Activated naive CD4-positive, alpha-beta T cell treated with anti-CD3 and anti-CD28 coated beads, Interleukin-2, amount 50 U/mL, for 72 hours (primary cell): ENCODE measurements at places on chromosomes 7 and 10. TPM values are rescaled to one million over a fixed set of nuclear protein-coding genes. Genes with fewer than 3 reads are reported as not detected.

The CYP3A7 gene
- total RNA-seq: not detected

GRCh38 chr7:100667331-100668068 lies 6.0 kb upstream of the GNB2 start:
- no peak for DNase-seq

GRCh38 chr7:67896721-67897120 lies 900.1 kb downstream of the TYW1 start:
- no peak for DNase-seq

GRCh38 chr10:133454204-133454893 lies 604 bp downstream of the SCART1 start:
- DNase-seq: peak; percentile 46

DNA sequence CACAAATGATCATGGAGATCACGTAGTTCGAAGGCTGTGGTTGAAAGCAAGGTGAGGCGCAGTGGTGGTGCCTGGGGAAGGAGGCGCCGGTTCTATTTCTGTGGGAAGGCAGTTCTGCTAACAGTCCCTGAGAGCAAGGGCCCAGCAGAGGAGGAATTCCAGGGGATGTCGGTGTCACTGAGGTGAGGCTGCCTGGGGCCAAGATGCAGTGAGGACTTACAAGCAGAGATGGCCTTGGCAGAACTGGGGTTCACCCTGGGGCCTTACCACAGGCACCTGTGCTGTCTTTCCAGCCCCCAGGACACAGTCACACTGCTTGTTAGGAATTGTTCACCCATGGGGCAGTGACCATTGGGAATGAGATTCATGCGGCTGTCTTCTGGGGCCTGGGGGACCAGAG lies 26.7 kb downstream of the GBX1 start:
- DNase-seq: no peak

The OPN4 gene
- not detected for total RNA-seq

The NKX1-2 gene
- total RNA-seq: not detected

DNA sequence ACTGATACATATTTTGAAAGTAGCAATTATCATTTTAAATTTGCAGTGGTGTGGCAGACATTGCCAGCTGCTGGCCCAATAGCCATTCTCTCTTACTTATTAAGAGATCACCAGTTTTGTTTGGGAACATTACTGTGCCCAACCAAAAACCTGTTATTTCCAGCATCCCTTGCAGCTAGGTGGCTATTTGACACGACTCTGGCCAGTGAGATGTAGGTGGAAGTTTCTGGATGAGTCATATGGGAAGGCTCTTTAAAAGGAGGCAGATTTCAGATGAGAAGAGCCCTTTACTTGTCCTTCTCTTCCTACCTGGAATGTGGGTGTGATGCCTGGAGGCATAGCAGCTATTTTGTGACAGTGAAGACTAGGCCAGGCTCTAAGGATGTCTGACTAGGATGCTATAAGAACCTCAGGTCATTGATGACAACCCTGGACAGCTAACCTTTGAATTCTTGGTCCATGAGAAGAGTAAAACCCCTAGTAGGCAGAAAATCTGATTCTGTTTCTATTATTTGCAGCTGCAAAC lies 77.9 kb downstream of the CARD11 start:
- DNase-seq: no peak

GRCh38 chr10:72918352-72918751 lies 24.8 kb downstream of the OIT3 start:
- DNase-seq: no peak

GRCh38 chr7:149863500-149863899 lies 10.3 kb upstream of the ATP6V0E2 start:
- no peak for DNase-seq

DNA sequence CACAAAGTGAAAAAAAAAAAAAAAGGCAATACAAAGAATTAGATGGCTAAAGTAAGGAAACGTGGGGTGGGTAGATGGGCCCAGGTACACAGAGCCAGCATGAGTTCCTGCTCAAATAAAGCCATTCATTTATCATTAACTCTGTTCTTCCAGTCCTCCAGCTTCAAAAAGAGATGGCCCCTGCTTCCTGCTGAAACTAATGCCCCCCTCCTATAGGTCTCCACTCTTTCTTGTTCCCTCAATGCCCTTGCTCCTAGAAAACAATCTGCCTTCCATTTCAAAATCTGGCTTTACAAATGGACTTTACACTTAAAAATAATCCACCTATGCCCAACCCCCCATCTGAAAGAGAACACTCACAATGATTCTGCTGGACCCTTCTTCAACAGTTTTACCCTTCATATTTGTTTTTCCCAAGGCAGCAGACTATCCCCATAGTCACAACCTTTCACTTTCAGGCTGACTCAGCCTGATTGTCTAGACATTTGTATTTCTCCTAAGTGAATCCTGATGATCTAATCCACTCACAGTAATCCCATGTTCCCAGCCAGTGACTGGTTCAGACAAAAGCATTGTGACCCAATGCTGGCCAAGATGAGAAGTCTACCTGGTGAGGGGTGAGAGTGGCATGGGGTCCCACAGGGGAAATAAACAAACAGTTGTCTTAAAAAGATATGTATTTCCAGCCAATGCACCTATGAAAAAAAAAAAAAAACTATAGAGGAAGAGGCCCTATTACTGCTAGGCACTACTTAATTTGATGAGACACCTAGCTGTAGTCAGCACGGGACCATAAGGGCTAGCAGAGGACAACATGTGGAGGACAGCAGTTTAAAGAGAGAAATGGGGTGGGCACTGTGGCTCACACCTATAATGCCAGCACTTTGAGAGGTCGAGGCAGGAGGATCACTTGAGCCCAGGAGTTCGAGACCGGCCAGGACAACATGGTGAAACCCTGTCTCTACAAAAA lies 74.6 kb upstream of the GRID1 start:
- no peak for DNase-seq

The RHOBTB1 gene
- total RNA-seq: 0.08 TPM

GRCh38 chr7:123220396-123220795 lies 20.6 kb upstream of the SLC13A1 start:
- DNase-seq: no peak

DNA sequence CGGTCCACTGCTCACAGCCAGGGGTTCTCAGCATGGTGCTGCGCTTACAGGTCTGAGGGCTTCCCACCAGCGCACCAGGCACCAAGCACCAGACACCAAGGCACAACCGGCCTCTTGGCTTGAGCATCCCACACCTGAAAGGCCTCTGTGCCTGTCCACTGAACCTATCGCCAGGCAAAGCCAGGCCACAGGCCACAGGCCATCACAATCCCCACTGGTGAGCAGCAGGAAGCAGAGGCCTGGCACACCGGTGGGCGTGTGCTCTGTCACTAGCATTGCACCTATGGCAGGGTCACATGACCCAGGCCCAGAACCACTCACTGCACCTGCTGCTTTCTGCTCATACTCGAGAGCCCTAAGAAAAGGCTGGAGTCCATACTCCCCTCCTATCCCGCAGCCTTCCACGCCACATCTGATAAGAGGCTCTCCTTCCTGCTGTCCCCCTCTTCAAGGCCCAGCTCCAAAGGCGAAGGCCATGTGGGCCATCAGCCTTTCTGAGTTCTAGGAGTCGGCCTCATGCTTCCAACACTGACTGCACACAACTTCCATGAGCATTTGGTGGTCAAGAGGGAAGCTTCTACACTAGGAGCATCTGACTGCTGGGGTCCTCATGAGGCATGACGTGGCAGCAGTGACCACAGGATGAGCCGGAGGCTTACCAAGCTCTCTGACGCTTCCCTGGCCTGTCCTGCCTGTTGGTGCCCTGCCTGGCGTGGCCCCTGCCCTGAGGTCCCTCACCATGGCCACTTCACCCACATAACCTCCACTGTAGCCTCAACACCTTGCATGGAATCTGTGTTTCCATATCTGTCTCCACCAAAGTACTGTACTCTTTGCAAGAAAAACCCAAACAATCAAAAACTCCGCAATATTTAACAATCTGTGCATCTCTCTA lies 166.3 kb downstream of the TNS3 start:
- no peak for DNase-seq

The TMEM130 gene
- not detected for total RNA-seq

DNA sequence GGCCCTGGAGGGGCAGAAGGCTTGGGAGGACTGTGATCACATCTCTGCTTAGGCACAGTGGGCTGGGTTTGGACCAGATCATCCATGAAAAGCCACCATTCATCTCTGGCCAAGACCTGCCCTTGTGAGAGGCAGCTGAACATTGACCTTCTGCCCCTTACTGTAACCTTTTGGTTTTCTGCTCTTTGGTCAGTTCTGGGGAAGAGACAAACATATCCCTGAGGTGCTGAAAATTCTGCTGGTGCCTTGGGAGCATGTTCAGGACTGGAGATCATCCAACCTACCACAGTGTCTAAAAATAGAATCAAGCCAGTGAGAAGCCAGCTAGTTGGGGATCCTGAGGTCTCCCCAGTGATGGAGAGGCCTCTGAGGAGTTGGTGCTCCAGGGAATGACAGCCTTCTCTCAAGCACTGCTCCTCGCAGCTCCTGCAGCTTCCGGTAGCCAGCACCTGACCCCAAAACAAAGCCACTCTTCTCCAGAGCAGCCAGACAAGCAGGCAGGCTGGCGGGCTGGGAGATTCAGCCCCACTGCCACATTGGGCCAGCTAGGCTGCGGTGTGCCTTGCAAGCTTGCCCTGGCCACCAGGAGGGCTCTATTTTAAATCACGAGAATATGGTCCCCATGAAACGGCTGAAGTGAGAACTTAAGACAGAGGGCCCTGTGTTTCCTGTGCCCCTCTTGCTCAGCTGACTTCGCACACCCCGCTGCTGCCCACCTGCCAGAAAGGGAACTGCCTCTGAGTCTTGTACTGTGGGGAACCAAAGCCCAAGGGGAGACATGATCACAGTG lies 37.8 kb upstream of the UBE2H start:
- no peak for DNase-seq

GRCh38 chr10:112071596-112072133 lies 111.9 kb downstream of the GPAM start:
- no peak for DNase-seq

DNA sequence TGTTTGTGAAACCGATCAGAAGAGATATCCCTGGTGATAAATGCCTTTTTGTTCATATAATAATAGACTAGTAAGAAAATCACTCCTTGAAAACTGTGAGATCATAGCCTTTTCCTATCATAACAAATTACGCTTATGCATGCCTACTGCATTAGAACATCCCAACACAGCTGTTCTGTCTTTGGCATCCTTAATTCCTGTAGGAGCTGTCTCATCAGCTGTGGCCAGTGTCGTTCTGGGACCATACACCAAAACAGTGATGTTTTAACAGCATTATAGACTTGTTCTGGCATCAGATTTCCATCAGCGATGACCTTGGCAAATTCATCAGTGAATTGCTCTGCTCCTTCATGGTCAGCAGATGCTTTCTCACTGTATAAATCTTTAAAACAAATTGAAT lies 423.6 kb upstream of the LRGUK start:
- DNase-seq: no peak

GRCh38 chr7:34281260-34281659 lies 375.9 kb downstream of the BMPER start:
- DNase-seq: no peak

DNA sequence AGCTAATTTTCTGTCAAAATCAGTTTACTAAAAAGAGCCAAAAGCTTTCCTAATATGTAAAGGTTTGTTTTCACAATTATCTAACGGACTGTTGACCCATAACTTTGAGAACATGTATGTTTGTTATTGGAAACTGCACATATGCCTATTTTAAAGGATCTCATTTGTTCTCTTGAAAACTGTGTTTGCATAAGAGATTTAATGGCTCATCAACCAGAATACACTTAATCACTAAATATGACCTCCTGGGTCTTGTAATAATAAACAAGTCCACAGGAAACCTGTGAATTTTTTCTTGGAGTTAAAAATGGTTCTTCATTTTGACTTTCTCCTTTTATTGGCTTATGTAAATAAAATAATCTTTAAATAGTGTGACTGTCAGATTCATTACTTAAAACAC lies 48.3 kb upstream of the STEAP1B start:
- DNase-seq: no peak

DNA sequence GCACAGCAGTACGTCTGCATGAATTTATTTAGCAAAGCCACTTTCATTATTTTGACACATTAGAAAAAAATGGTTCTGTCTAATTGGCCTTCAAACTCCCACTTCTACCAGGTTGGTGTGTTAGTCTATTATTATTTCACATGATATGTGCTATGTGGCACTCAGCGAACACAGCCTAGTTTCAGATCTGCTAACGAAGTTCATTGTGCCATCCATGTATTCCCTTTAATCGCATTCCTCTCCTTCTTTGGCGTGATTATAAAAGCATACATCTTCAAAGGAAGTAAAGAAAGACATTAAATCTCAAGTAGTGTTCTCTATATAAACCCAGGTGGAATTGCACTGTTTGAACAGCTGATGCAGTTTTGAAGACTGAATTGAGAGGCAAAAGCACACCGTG lies 96.4 kb upstream of the CACNA2D1 start:
- no peak for DNase-seq

DNA sequence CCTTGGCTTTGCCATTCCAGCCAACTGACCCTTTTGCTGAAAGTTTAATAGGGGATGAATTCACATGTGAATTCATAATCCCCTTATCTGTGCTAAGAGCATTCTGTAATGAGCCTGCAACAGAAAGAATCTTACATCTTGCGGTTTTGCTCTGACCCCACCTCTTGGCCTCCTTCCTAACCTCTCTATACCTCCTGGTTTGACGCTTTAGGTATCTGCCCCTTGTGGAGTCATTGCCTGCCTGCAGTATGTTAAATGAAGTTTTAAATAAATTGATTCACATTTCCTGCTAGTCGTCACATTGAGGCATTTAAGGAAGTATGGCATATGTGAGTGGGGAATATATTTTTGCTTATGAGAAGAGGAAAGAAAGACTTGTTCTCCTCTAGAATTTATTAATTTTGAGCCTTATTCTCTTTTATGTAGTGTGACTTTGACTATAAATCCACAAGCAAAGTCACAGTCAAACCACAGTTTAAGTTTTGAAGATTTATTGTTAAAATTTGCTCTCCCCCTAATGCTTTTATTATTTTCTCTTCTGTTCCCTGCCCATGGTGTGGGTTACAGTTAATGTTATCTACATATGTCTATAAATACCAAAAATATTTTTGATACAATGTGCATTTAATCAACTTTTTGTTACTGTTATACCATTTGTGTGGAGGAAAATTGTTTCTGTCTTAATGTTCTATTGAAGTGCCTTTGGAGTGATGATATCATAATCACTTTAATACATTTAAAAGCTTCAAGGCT lies 60.9 kb downstream of the LRMDA start:
- no peak for DNase-seq

The MGMT gene
- 26.9 TPM for total RNA-seq

DNA sequence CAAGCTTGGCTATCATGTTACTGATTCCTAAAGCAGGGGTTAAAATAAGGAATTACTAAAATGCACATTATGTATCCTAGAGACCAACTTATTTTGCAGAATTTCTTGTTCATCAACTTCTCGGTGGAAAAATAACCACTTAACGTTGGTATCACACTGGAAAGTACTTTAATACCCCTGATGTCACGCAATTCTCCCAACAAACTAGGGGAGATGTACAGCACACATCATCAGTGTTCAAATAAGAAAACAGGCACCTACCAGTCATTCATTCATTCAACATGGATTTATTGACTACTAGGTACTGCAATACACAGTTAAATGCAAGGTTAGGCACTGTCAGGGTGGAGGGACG lies 648 bp downstream of the HUS1 start:
- no peak for DNase-seq
